ENCODE measurements at places on chromosomes 4 and X.
A peak's percentile ranks its signal among the peaks of the same experiment; 100 is the strongest.

- DNase-seq: no peak
Measured at GRCh38 chr4:94168321-94168720, 39.3 kb upstream of the SMARCAD1 start.

GRCh38 chr4:187685247-187685646, 310.3 kb upstream of the ZFP42 start:
- no peak for DNase-seq

DNA sequence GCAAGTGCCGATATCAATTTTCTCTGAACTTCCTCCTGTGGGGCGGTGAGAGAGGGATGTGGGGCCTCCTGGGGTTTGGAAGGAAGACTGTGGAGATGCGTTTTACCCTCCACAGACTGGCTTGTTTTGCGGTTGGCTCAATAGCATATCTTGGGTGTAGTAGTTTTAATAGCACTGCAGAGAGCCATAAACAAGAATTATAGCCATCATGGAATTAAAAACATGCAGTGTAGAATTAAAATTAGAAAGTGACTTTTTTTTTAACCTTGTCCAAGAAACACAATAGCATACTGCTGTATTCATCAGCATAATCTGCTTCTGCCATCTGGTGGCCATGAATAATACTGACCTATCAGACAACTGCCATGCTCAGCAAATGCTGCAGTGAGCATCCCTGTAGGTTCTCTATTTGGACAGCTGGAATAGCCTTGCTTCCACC, 47.3 kb upstream of the SCML1 start:
- DNase-seq: peak; percentile 57

GRCh38 chr4:8721621-8722020, 129.1 kb downstream of the CPZ start:
- no peak for DNase-seq

- no peak for DNase-seq
Measured at GRCh38 chr4:165609653-165610052, 230.8 kb downstream of the CPE start.

DNA sequence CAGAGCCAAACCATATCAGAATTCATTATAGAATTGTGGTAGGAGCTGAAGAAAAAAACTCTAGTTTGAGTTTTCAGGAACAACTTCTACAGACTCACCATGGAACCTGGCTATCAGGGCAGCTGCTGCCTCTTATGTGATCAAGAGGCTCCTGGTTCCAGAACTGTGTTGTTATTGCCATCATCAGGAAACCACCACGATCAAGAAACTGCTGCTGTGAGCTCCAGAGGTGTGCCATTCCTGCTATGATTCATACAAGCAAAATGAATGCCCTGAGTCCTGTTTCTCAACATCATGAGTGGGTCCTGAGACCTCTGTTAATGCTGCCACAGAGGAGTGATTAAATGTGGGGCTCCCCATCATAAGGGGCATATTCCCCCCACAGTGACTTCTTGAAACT, 43.7 kb downstream of the TASL start:
- no peak for DNase-seq

GRCh38 chrX:68808686-68809357, 20.0 kb upstream of the EFNB1 start:
- no peak for DNase-seq

DNA sequence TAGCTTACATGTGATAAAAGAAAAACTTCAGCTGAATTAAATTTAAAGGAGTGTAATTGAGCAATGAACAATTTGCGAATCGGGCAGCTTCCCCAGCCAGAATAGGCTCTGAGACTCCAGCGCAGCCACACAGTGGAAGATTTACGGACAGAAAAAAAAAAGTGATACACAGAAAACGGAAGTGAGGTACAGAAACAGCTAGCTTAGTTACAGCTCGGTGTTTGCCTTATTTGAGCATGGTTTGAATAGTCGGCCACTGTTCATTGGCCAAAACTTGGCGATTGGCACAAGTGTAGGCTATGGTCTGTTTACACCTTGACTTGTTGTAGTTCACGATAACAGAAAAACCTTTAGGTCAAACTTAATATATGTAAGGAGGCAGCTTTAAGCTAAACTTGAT, 16.7 kb upstream of the SUPT20HL1 start:
- no peak for DNase-seq

GRCh38 chrX:15177316-15177715, 92.6 kb downstream of the ASB9 start:
- no peak for DNase-seq

DNA sequence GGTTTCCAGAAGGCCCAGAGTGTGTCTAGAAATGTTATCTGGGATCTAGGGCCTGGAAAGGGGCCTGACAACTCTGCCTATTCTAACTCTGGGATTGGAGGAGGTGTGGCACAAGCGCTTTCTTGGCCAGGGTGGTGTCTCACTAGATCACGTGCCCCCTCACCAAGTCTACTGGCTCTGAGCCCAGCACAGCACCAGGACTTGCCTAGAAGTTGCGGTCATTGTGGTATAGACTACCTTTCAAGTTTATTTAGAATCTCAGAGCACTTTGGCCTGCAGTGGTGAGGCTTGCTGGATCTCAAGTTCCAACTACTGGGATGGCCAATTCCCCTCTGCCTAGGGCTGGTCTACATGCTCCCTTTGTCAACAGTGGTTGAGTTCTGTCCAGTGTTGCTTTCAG, 223.3 kb upstream of the MAGEB2 start:
- no peak for DNase-seq

DNA sequence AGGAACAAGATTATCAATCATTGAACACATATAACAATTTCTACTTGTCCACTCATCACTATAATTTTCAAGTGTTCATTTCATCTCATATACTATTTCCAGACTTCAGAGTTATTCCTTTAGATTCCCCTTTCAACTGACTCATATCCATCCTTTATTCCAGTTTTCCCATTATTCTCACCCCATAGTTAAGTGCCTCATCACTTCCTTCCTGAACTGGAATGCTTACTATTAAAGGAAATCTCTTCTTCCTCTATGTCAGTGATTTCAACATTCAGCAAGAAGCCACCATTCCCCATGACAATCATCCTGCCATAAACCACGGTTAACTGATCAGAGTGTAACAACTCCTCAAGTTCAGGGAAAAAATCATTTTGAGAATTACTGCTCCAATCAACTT, 198.9 kb downstream of the FBXO8 start:
- DNase-seq: no peak

GRCh38 chrX:129877401-129877800, 28.6 kb upstream of the UTP14A start:
- DNase-seq: no peak

DNA sequence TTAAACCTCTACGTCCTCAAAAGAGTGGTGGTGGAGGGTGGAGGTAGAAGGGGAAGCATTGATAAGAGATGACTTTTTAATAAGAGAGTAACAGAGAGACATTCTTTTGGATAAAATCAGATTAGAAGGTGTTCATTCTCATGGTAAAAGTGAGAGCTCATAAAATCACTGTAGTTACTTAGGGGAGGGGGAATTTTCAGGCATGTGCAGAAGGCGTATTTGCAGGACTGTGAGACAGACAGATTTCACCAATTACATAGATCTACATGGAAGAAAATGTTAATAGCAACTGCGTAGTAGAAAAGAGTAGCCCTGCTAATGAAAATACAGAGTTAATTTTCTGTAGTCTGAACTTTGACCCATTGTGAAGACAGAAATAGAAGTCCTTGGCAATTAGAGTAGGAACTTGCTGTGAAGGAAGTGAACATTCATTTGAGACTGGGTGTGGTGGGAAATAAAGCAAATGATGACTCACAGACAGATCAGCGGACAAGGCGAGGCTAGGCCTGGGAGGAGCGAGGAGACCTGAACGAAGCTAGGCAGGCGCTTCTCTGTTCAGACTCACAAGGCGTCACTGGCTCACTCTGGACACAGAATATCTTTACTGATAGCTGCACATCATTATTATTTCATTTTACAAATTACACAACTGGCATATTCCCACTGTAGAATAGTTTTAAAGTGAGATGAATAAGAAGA, 57.2 kb upstream of the FAM9C start:
- DNase-seq: peak; percentile 27

GRCh38 chr4:158159718-158160094, 13.1 kb downstream of the GASK1B start:
- DNase-seq: no peak

DNA sequence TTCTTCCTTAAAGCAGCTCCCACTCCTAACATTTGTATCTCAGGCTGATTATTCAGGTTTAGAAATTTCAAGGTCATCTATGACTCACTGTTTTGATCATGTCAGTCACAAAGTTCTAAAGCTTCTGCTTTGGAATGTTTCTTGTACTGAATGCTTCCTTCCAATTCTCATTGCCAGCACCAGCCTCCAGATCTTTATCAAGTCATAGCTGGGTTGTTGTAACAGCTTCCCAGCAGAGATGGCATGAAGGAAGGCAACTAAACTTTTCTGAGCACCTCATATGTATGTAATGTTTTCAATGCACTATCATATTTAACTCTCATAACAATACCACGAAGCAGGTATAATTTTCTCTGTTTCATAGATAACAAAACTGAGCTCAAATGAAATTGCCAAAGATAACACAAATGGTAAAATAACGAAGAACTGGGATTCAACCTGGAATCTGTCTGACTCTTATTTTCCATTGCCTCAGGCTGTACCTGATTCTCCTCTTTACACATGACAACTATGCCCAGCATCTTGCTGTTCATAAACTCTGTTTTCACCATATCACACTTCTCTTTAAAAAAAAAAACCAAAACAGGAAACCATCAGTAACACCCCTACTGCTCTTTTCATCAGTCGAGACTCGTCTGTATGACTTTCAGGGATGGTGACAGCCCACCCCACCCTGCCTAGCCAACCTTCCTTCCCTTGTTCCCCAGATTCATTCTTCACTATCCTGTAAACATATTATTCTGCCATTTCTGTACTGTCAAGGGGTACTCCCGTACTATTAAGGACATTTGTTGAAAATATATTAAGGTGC, 13.4 kb downstream of the TRPC3 start:
- no peak for DNase-seq

DNA sequence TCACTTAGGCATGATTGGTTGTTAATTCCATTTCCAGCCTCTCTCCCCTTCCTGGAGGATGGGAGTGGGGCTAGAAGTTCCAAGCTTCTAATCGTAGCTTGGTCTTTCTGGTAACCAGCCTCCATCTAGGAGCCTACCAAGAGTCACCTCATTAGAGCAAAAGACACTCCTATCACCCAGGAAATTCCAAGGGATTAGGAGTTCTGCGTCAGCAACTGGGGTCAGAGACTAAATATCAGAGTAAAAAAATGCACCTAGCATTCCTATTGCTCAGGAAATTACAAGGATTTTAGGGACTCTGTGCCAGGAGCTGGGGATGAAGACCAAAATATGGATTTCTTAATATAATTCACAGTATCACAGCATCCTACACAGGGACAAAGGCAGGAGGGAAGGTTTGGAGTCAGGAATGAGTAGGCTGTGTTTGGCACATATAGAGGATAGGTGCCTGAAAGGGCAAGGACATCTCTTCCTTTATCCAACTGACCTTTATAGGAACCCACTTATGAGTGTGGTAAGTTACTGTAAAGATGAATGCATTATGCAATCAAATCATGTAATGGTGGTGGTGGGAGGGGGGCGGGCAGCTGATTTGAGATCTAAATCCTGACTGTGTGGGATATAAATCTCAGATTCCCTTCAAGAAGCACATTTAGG, 30.5 kb upstream of the LIMCH1 start:
- no peak for DNase-seq

DNA sequence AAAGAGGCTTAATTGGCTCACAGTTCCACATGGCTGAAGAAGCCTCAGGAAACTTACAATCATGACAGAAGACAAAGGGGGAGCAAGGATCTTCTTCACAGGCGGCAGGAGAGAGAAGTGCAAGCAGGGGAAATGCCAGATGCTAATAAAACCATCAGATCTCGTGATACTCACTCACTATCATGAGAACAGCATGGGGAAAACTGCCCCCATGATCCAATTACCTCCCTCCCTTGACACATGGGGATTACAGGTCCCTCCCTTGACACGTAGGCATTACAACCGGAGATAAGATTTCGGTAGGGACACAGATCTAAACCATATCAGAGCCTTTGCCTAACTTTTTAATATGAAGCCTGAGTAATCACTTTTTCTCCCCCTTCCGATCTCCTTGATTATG, 43.7 kb upstream of the MAPK10 start:
- DNase-seq: no peak

DNA sequence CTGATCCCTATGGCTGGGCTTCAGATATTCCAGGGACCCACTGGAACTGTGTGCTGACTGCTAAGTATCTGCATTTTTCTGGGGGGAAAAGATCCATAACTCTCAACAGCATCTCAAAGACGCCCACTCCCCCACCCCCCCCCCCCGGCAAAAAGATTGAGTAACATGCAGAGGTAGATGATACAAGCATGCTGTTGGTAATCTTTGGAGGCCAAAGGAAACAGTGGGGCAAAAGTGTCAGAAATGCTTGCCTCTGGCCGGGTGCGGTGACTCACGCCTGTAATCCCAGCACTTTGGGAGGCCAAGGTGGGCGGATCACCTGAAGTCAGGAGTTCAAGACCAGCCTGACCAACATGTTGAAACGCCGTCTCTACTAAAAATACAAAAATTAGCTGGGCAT, 12.2 kb downstream of the XPNPEP2 start:
- DNase-seq: no peak

DNA sequence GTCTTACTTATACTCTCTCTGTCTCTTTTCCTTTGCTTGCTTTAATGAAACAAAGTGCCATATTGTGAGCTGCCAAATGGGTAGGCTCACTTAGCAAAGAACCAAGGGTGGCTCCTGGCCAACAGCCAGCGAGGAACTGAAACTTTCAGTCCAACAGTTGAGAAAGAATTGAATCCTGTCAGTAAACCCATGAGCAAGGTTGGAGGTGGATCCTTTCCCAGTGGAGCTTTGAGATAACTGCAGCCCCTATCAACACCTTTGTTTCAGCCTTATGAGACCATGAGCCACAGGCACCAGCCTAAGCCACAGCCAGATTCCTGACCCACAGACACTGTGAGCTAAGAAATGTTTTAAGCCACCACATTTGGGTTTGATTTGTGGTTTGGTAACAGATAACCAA, 362.2 kb downstream of the PDGFC start:
- no peak for DNase-seq

GRCh38 chrX:39499996-39500395, 597.8 kb downstream of the BCOR start:
- no peak for DNase-seq

GRCh38 chr4:140704392-140704960, 51.7 kb downstream of the TBC1D9 start:
- no peak for DNase-seq

GRCh38 chr4:77815636-77816035, 3.5 kb downstream of the CNOT6L start:
- DNase-seq: no peak

- no peak for DNase-seq
Measured at GRCh38 chr4:53886090-53886489, 178.3 kb downstream of the CHIC2 start.

DNA sequence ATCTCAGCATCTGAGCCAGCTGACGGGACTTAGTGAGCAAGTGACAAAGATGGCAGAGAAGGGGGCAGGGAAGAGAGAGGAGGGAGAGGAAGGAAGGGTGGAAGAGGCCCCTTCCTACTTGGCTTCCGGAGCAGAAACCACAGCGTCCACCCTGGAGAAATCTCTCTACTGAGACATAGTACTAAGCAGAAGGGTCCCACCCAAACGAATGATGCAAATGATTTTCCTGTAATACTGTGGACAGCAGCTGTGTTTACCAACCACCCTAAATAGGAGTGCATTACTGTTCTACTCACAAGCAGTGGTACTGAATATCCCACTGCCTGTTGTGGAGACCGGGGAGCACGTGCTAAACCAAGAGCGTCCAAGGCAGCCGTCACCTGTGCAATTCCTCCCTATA, 29.4 kb downstream of the DTHD1 start:
- DNase-seq: no peak

Measured in NCI-H2227 treated with DMSO at 0.1 percent for 48 hours (cell line).